ENCODE measurements at places on chromosomes 6 and 20.
A peak's percentile ranks its signal among the peaks of the same experiment; 100 is the strongest.

GRCh38 chr20:58274384-58274783 is 35.1 kb upstream of the RAB22A start:
- DNase-seq = no peak

- no peak for DNase-seq
Measured at GRCh38 chr6:46715141-46715540, 20.0 kb downstream of the PLA2G7 start.

DNA sequence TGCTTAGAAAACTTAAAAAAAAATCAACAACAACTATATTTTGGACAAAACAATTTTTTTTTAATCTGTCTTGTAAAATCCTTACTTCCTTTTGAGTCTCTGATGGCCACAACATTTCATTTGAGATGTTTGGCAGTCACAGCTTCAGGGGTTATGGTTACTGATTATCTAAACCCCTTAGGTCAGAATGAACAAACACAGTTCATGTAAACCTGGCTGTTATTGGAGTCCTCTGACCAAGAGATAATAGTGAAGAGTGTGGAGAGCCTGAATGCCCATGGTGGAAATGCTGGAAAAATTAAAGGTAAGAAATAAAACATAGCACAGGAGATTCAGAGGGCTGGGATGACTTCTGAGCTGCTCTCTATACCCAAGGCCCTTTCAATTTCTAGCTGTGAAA is 38.2 kb downstream of the TMX4 start:
- no peak for DNase-seq

DNA sequence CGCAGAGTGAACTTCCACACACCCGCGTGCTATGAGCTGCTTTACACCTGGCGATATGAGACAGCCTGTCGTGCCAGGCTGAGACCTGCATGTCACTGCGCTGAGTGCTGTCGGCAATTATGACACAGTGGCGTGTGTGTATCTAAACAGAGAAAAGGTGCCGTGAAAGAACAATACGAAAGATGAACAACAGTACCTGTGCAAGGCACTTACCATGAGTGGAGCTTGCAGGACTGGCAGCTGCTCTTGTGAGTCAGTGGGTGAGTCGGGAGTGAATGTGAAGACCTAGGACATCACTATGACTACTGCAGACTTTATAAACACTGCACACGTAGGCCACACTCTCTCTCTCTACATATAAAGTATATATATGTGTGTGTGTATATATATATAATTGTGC is 68.5 kb upstream of the DUSP22 start:
- DNase-seq = no peak

DNA sequence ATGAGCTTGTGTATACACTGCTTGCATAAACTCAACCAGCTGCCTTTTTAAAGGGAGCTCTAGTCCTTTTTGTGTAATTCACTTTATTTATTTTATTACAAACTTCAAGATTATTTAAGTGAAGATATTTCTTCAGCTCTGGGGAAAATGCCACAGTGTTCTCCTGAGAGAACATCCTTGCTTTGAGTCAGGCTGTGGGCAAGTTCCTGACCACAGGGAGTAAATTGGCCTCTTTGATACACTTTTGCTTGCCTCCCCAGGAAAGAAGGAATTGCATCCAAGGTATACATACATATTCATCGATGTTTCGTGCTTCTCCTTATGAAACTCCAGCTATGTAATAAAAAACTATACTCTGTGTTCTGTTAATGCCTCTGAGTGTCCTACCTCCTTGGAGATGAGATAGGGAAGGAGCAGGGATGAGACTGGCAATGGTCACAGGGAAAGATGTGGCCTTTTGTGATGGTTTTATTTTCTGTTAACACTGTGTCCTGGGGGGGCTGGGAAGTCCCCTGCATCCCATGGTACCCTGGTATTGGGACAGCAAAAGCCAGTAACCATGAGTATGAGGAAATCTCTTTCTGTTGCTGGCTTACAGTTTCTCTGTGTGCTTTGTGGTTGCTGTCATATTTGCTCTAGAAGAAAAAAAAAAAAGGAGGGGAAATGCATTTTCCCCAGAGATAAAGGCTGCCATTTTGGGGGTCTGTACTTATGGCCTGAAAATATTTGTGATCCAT is 15.3 kb downstream of the TNFAIP3 start:
- no peak for DNase-seq

DNA sequence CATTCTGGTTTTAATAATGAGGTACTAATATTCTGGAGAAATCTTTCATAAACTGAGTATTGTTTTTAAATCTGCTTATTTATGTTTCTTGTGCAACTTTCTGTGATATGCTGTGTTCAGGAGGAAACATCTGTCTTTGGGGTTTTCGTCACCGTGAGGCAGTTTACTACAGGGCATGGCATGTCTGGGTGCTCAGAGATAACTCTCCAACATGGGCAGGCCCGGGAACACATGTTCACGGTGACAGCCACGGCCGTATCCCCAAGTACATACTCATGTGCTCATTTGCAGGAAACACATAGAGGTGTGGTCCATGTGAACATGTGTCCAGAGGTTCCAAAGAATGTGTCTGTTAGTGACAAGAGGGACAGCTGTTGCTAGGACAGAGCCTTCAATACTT is 62.1 kb upstream of the CNKSR3 start:
- peak; percentile 96 for DNase-seq

GRCh38 chr6:116008470-116009243 is 52.0 kb downstream of the FRK start:
- DNase-seq = no peak

- no peak for DNase-seq
Measured at GRCh38 chr6:101129851-101130250, 248.7 kb upstream of the ASCC3 start.

GRCh38 chr6:25503686-25504085 is 148.3 kb upstream of the SCGN start:
- DNase-seq = no peak

- no peak for DNase-seq
Measured at GRCh38 chr6:112269979-112270566, 15.7 kb upstream of the LAMA4 start.

DNA sequence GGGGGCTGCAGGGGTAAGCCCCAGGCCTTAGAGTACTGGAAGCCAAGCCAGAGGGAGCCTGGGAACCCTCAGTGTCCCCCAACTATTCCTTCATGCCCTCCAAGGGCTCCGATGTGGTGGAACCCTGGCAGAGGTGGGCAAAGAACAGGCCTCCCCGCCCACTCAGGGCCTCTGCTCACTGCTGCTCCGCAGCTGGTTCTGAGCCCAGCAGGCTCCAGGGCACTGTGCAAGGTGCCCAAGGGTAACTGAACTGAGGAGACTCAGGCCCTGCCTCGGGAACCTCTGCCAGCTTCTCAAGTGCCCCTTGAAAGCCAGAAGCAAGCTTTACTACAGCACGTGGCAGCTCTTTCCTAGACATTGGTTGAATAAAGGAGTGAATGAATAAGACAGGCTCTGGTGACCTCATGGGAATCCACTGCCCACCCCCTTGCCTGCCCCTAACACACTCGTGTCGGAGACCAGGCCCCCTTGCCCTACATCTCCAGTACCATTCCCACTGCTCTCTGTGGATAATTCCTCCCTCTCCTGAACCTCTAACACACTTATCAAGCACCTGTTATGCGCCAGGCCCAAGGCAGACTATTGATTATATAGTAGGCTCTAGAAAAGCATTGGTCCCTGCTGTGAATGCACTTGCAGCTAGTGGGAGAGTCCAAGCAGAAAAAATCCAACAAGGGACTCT is 55.0 kb downstream of the TOX2 start:
- DNase-seq = no peak

- DNase-seq = no peak
Measured at GRCh38 chr6:142883011-142883410, 62.0 kb downstream of the HIVEP2 start.

DNA sequence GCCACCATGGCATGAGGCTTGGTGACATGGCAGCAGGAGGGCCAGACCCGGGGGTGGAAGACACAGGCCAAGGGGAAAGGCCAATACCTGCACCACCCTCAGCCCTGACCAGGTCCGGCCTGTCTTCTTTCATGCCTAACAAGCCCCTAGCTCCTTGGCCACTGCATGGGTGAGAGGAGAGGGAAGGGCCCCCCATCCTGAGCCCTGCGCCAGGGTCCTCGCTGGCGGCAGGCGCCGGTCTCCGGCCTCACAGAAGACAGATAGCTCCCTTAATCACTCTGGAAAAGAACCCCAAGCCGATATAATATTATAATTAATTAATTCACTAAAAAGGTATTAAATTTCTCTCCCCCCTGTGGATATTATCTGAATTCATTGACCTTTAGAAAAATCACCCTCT is 41.4 kb downstream of the MDFI start:
- DNase-seq = no peak

DNA sequence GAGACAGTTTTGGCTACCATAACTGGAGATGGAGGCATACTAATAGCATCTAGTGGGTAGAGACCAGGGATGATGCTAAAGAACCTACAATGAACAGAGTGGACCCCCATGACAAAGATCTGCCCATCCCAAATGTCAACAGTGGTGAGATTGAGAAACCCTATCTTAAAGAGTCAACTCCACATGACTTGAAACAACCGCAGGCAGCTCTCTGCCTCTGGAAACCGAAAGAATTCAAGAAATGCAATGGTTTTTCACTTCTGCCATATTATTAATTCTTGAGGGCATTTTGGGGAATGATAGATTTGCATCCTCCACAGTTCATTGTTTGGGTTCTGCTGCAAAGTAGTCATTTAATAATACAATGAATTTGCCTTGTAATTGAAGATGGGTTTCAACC is 463.4 kb downstream of the MAFB start:
- DNase-seq = no peak

GRCh38 chr6:40138273-40138720 is 204.0 kb upstream of the MOCS1 start:
- DNase-seq = no peak

DNA sequence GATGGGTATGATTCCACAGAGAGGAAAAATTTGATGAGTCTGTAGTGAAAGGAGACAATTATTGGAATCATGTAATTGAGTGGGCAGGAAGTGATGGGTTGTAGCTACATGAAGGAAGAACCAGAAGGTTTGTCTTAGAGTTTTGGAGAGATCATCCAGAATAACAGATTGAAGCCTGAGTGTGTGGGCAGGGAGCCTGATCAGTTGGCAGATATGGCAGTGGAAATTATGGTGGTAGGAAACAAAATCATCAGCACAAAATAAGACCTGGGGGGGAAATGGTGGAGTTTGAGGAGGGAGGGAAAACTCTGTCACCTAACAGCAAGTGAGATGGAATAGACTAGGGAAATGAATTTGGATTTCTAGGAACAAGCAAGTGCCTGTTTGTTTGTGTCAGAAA is 606.6 kb upstream of the MAP3K7 start:
- no peak for DNase-seq

GRCh38 chr6:128206610-128207426 is 306.0 kb upstream of the THEMIS start:
- no peak for DNase-seq

- no peak for DNase-seq
Measured at GRCh38 chr6:140494321-140495108, 1120.1 kb upstream of the CITED2 start.

GRCh38 chr6:2656460-2657079 is 94.2 kb downstream of the MYLK4 start:
- no peak for DNase-seq

DNA sequence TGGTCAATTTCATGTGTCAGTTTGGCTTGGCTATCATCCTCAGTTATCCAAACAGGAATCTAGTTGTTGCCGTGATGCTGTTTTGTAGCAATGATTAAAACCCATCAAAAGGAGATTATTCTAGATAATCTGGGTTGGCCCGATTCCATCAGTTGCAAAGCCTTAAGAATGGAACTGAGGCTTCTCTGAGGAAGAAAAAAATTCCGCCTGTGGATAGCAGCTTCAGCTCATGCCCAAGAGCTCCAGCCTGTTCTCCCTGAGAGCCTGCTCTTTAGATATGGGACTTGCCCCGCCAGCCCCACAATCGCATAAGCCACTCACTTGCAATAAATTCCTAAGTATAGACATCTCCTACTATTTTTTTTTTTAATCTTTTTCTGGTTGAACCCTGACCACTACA is 61.5 kb downstream of the SEL1L2 start:
- no peak for DNase-seq

DNA sequence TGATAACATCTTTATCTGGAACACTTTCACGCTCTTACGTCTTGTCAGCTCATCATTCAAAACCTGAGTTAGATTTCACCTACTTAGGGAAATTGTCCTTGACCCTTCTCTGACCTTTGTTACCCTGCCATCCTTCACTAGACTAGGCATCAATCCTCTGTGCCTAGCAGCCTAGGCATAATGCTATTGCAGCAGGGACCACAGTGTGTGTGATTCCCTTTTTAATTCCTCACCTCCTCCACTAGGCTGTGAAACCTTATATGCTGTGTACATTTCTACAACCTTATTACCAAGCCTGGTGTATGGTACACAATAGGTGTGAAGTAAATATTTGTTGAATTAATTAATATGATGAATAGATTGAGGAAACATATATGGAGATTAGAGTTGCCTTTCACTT is 66.7 kb upstream of the DEFB112 start:
- DNase-seq = no peak

- DNase-seq = no peak
Measured at GRCh38 chr6:25279748-25280343, 672 bp downstream of the CARMIL1 start.

DNA sequence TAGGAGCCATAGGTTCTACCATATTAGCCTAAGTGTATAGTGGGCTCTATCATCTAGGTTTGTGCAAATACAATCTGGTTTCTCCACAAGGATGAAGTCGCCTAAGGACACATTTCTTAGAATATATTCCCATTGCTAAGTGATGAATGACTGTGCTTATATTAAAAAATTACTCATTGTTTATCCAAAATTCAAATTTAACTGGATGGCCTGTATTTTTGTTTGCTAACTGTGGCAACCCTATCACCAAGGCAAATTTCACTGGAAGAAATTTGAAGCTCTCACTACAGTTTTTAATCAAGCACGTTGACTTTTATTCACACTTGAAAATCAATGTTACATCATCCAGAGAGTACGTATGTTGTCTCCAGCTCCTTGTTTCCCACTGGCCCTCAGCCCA is 13.9 kb downstream of the GCM2 start:
- DNase-seq = no peak

DNA sequence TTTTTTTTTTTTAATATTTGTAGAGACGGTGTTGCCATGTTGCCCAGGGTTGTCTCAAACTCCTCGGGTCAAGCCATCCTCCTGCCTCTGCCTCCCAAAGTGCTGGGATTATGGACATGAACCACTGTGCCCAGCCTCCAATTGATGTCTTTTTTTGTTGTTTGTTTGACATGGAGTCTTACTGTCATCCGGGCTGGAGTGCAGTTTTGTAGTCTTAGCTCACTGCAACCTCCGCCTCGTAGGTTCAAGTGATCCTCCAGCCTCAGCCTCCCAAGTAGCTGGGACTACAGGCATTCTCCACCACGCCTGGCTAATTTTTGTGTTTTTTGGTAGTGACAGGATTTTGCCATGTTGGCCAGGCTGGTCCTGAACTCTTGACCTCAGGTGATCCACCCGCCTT is 9.4 kb upstream of the MROH8 start:
- no peak for DNase-seq

GRCh38 chr6:35063701-35064280 is 77.3 kb downstream of the TCP11 start:
- DNase-seq = no peak

DNA sequence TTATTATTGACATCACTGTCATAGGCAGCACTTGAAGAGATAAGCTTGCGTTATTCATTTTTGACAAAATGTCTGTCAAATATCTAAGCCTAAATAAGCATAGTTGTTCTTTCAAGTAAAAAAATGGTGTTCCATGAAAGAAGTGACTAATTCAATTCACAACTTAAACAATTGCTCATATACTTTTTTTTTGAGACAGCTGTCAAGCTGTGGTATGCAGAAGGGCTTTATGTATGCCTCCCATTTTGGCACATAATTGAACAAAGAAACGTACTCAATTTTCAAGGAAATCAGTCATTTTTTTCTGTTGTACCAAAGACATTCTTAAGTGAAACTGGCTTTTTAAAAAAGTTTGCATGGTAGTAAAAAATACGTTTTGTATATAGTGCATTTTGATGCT is 8.5 kb downstream of the AFDN start:
- DNase-seq = no peak

Data from erythroblast (primary cell).